Renal pelvis (tissue), 12 donors: ENCODE measurements at places on chromosomes 7 and 10. TPM values are rescaled to one million over a fixed set of nuclear protein-coding genes. Genes with fewer than 3 reads are reported as not detected.

GRCh38 chr7:32539919-32540531 lies 44.7 kb downstream of the AVL9 start:
- no peak for DNase-seq

DNA sequence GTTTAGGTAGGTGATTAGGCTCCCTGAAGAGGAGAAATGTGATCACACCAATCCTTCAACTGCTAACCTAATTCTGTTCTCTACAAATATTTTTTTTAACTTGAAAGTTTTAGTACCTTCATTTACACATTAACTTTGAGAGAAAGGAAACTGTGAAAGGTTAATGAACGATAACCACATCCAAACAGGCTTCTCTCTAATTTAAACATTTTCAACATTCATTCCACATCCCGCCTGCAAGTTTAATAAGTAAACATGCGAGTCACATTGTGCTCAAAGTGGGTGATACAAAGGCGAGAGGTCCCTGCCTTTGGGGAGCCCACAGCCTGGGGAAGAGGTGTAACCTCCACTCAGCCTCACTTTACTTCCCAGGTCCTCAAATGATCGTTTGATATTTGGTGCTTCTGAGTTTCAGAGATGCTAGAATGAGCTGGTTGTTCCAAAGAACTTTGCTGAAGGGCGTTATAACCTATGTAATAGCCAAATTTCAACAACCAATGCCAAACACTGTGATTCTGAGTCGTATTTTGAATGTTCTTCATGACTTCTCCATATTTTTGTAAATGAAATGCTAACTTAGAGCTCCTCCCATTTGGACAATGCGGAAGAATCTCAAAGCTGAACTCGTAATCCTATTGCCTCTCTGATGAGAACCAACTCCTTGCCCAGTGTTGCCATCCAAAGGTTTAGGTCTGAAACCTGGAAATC lies 47.5 kb downstream of the DENND2A start:
- DNase-seq = peak; percentile 23

DNA sequence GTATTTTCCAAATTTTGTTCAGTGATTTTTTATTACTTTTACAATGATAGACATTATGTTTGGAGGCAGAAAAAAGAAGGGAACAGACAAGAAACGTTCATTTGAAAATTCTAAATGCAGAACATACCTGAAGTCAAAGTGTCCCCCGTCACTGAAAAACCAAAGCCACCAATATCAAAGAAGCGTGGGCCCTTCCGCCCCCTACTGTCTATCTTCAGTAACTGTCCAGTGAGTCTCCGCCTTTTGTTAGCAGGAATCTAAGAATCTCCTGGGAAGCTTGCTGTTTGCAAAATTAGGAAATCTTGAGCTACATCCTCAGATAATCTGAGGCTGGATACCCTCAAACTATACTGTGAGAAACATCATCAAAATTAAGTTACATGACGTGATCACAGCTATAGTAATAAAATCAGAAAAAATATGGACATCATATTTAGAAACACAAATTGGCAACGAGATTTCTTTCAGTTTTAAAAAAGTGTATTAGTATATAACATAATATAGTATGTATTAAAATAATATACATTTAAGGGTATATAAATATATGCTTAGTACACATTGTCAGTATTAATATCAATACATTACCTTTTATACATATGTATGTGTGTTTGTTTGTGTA lies 169.3 kb upstream of the AKR1E2 start:
- peak; percentile 59 for DNase-seq

DNA sequence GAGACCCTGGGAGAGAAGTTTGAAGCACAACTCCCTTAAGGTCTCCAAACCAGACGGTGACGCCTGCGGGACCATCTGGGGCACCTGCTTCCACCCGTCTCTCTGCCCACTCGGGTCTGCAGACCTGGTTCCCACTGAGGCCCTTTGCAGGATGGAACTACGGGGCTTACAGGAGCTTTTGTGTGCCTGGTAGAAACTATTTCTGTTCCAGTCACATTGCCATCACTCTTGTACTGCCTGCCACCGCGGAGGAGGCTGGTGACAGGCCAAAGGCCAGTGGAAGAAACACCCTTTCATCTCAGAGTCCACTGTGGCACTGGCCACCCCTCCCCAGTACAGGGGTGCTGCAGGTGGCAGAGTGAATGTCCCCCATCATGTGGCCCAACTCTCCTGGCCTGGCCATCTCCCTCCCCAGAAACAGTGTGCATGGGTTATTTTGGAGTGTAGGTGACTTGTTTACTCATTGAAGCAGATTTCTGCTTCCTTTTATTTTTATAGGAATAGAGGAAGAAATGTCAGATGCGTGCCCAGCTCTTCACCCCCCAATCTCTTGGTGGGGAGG lies 10.8 kb downstream of the SERPINE1 start:
- DNase-seq = no peak

GRCh38 chr10:74763934-74764591 lies 62.3 kb upstream of the KAT6B start:
- no peak for DNase-seq

DNA sequence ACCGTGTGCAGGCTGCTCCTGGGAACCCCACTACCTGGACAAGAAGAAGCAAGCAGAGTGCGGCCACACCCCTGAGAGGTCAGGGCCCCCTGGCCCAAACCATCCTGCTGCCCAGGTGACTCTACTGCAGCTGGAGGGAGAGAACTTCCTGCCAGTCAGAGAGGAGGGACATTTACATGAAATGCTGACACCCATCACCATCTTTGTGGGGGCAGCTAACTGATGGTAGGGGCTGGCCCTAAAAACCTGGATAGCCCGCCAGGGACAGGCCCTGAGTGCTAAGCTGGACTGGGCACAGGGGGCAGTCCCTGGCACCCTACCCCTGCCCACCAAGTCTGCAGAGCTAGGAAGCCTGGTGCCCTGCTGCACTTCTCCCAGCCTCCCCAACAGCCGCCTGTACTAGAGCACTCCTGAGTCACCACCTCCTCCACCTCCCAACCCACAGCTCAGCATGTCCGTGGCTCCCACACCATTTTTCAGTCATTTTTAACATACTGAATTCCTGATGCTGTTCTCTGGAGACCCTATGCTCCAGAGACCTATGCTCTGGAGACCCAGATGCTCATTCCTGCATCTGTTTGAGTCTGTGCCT lies 27.5 kb downstream of the DPCD start:
- DNase-seq = no peak

DNA sequence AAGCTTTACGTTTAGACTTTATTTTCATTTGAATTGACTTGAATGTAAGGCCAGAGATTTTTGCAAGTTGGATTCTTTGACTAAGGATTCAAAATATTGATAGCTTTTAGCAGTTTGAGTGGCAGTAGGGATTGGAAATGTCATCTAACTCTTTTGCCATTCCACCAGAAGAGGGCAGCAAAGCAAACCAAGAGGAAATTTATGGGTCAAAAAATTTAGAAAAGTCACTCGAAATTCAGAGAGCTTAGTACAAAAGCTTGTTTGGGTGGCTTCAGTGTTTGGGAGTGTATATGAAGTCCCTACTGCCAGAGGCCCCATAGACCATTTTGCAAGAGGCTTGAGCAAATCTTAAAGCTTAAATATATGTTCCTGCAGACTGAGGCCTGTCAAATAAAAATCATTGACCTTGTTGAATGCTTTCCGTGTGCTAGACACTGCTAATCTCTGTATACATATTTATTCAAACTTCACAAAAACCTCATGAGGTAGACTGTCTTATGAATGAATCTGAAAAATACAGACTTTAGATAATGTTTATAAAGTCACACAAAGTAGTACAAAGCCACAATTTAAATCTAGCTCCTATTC lies 44.6 kb upstream of the RSBN1L start:
- no peak for DNase-seq

- DNase-seq = no peak
These were observed 205.2 kb downstream of the FAM107B start for GRCh38 chr10:14569274-14570060.

DNA sequence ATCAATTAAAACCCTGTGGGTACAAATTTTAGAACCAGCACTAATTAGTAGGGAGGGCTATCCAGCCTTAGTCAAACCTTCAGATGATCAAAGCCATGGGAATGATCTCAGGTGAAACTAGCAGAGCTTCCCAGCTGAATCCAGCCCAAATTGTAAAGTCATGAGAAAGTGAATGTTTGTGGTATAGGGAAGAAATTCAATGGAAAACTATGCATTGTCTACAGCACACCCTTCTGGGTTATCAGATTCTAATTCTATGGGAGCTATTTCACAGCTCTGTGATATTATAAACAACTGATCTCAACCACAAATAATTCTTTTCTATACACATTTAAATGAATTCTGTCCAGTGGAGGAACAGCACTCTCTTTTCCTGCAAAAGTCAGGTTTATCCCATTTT lies 24.6 kb upstream of the BMPER start:
- DNase-seq = no peak

DNA sequence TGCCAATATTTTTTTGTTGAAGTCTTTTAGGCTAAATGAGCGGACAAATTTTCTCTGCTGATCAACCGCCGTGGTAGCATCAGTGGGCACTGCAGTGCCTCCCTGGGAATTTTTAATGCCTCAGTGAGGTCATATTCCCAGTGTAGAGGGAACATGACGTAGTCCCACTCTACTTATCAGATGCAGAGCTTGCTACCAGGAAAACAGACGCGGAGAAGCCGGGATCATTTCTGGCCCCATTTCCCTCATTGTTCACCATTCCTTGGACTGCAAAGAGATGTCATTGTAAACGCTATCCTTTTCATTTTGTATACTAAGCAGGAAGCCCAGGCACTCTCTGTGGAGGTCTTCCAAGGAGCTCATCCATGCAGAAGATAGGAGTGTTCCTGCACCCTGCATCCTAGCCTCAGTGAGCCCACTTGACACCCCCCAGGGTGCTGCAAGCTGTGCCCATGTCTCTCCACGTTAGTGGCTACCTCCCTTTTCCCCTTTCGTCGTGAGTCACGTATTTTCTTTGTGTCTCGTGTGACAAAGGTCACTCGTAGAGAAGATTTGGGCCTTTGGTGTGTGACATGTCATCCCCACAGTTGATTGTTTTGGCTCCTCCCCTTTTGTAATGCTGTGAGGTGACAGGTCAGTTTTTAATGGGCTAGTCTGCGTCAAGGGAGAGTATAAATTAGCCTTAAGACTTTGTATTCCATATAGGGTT lies 145.5 kb downstream of the TCF7L2 start:
- DNase-seq = no peak

DNA sequence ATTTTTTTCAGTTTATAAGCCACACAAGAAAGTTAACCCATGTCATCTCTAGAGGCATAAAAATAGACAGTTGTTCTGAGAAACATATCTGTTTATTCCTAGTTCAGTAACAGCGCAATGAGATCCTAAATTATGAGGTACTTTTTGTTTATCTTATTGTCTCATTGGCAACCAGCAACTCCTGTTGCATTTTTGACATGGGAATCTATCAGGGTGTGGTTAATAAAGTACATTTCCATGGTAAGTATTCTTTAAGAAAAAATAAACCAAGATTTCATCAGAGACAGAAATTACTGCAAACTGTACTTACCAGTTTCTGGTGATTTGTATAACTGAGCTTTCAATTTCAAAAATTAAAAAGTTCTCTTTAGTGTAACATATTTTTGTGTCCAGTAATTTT lies 9.0 kb downstream of the FAS start:
- no peak for DNase-seq

DNA sequence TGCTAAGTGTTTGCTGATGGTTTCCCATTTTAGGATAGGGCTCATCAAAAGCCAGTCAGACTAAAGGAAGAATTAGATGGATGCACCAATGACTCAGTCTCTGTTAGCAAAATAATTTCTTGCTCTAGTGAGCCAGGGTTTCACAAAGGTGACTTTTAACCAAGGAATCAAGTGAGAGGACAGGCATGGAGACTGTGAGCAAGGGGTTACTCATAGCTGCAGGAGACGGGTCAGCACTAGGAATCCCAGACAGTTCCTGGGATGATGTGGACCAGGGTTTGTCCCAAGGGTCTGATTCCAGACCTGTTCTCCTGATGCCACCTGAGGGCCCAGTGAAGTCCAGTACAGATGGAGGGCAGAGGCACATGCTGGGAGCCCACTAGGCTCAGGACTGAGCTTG lies 138.1 kb downstream of the NOC3L start:
- DNase-seq = no peak

DNA sequence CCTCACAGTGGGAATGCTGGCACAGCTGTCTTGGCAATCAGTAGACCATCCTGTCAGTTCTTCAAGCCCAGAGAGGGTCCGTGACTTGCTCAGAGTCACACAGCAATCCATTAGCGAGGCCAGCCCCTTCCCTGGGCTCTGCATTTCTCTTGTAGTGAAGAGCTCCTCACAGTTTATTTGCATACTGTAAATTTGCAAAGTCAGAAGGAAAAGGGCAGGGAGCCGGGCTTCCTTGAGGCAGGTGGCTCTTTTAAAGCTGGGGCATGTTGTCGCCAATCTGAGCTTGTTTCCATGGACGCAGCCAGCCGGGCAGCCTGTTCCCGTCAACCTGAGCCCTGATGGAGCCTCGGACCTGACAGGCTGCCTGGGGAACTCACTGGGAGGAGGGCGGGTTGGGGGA lies 123.4 kb downstream of the CUX1 start:
- DNase-seq = peak; percentile 71

GRCh38 chr7:15648461-15648961 lies 38.0 kb downstream of the MEOX2 start:
- peak; percentile 55 for DNase-seq

- DNase-seq = no peak
These were observed 486.0 kb downstream of the TNS3 start for GRCh38 chr7:47095946-47096345.

DNA sequence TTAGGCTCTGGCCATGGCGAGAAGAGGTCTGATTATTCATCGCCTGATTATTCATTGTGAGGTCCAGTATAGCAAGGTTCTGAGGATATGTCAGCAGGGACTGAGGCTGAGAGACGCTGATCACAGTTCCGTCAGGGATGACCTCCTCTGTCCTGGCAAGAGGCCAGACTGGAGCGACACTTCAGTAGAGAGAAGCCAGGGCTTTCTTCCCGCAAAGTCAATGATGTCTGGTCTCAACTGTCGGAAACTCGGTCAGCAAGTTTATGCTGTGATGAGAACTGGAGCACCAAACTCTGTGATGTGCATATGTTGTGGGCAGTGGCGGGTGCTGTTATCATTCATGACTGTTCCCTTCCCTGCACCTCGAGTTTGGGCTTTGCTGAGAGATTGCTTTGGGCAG lies 29.0 kb upstream of the GNA12 start:
- no peak for DNase-seq

Gene EBLN1
- polyA plus RNA-seq = not detected

Gene ETV1
- 37.5 TPM for polyA plus RNA-seq

Gene C10orf53
- not detected for polyA plus RNA-seq

Gene FFAR4
- polyA plus RNA-seq = 0.03 TPM

Gene LRRTM3
- 5.0 TPM for polyA plus RNA-seq

Gene GAD2
- 2.4 TPM for polyA plus RNA-seq

Gene PAX4
- not detected for polyA plus RNA-seq

Gene MRC1
- 8.9 TPM for polyA plus RNA-seq

Gene MPP7
- 7.6 TPM for polyA plus RNA-seq

Gene EEPD1
- 8.4 TPM for polyA plus RNA-seq

Gene PDK4
- polyA plus RNA-seq = 17.8 TPM

Gene PPP1R9A
- polyA plus RNA-seq = 34.2 TPM
